ENCODE measurements at places on chromosomes 16 and 17.
A peak's percentile ranks its signal among the peaks of the same experiment; 100 is the strongest.

DNA sequence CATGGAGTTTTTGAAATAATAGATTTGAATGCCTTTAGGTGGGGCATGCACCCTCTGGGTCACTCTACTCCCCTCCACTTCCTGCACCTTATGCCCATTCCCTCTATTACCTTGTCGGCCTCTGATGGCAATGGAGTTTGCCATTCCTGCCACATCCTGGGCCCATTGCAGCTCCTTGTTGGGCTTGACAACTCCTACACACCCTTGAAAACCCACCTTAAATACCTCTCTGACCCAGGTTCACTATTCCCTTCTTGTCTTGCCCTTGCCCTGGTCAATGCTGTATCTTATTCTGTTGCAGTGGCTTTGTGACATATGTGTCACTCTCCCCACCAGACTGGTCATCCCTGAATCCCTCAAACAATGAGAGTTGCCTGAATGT lies 2.4 kb downstream of the CCR7 start:
- no peak for DNase-seq

GRCh38 chr17:78342449-78343186 lies 17.3 kb downstream of the SOCS3 start:
- peak; percentile 84 for DNase-seq

DNA sequence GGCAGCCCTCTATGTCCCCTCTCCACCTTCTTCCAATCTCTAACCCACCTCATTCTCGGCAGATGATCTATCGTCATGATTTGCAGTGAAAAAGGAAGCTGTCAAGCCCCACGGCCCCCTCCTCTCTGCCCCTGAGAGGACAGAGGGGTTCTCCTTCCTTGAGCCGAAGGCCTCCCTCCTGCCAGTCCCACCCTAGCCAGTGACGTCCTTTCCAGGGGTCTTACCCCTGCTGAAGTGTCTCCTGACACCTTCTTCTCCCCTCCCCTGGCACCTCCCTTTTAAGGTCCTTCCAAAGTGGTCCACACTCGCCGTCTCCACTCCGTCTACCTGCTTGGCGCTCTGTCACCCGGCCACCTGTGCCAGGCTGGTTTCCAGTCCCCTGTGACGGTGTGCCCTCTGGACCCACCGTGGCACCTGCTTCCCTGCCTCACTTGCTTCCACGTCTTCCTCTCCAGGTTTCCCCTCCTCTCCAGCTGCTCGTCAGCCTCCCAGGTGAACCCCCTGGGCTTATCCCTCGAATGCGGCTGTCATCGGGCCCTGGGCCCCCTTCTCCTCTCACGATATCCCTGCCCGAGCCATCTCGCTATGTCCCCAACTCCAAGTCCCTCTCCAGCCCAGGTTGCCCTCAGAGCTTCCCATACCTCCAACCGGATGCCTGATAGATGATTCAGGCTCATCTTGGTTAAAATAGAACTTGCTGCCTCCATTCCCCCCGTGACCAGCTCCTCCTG lies 5.7 kb downstream of the CCDC102A start:
- no peak for DNase-seq

DNA sequence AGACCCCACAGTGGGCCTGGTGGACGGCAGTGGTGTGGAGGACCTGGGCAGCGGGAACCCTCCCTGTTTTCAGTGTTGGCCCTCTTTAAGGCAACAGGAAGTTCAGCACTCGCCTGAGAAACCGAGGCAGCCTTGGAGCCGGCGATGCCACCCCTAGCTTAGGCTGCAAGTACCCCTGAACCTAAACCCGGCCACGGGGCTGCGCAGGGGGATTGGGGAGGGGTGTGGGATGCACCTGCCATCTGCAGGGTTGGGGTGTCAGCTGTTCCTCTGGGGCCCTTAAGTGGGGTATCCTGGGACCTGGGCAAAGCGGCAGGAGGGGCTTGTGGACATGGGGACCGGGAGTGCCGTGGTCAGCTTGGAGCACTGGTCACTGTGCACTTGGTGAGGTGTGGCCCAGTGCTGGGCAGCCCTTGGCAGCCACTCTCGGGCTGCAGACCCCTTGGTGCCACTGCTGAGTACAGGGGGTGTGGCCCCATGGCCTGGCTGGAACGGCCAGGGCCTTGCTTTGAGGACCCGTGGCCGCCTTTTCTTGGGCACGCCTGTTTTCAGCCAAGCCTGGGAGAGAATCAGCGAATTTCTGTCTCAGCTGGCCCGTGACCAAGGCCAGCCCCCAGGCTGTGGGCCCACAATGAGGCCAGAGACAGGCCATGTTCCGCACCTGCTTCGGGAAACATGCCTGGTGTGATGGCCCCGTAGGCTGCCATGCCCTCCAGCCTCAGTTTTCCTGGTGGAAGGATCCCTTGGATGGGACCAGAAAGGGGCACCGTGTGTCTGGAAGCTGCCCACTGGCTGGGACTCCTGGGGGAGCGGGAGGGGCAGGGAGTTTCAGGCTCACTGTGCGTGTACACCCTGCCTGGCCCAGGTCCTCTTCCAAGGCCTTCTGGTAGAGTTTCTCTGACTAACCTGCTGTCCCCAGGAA lies 4.1 kb upstream of the SLC25A10 start:
- DNase-seq = no peak

- DNase-seq = no peak
Observed at GRCh38 chr16:72530434-72530833, 358.5 kb upstream of the PMFBP1 start.

DNA sequence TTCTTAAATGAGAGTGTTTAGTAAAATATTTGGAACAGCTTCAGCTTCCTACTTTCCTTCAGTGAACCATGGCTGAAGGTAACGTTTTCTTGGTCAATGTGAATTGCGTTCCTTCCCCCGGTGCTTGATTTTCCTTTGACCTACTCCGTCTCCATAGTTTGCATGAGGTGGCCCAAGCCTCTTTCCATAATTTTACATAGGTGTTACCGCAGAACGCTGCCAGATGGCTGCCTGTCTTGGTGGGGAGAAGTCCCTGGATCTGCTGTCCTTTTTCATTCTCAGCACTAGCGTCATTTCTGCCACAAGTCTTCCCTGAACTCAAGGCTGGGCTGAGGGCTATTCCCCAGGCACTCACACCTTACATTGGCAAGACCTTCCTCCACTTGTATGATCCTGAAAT lies 178.4 kb downstream of the PRKCA start:
- DNase-seq = no peak

DNA sequence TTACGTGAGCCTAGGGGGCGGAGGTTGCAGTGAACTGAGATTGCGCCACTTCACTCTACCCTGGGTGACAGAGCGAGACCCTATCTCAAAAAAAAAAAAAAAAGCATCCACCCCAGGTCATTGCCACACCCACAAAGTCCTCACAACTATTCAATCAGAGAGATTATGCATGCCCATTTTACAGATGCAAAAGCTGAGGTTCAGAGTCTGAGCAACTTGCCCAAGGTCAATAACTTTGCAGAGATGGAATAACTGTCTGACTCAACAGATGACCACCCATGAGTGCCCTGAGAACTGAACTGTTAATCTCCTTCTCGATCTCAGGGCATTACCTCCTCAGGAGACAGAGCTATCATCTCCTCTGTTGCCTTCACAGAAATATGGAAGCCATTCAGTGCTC lies 5.5 kb upstream of the TMEM114 start:
- no peak for DNase-seq

GRCh38 chr17:77863814-77864161 lies 94.7 kb upstream of the TNRC6C start:
- DNase-seq = no peak

DNA sequence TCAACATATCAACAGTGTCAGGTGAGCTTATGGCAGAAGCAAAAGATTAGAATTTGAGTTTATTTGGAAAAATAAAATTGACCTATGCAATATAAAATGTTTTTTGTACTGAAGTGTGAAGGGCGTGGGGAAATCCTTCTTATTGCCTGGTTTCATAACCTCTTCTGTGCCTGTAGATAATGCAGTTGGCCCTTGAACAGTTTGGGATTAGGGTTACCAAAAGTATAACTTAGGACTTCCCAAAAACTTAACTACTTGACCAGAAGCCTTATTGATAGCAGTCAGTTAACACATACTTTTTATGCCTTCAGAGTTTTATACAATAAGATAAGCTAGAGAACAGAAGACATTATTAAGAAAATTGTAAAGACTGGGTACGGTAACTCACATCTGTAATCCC lies 66.0 kb downstream of the TMC6 start:
- no peak for DNase-seq

DNA sequence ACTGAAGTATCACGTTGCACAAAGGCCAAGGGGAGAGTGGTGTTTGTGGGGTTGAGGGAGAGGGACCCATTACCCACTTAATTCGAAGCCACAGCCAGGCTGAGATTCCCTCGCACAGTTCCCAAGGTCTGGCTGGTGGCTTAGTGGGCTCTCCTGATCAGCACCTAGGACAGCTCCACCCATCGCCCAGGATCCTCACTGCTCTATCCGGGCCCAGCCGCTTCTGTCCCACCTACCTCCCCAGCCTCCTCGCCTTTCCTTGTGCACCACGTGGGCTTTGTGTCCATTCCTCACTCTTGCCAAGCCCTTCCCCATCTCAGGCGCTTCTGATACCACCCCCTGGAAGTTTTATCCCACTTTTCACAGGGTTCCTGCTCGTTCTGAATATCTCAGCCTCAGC lies 163.5 kb downstream of the CCT6B start:
- DNase-seq = no peak

- no peak for DNase-seq
Observed at GRCh38 chr17:9016941-9017552, 4.3 kb upstream of the NTN1 start.

DNA sequence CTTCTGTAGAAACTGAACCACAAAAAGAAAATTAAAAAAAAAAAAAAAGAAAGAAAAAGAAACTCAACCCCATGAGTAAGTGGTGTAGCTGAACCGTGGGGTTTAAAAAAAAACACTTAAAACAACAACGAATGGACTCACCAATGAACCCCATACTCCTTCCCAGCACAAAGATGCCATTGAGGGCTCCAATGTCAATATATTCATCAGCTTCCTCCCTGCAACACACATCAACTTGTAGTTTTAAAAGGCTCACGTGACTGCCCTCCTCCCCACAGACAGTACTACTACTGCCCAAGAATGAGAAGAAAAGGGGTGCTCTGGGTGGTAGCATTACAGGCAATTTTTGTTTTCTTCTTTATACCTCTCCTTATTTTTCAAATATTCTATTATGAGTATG lies 3.3 kb upstream of the KLHL11 start:
- DNase-seq = no peak

DNA sequence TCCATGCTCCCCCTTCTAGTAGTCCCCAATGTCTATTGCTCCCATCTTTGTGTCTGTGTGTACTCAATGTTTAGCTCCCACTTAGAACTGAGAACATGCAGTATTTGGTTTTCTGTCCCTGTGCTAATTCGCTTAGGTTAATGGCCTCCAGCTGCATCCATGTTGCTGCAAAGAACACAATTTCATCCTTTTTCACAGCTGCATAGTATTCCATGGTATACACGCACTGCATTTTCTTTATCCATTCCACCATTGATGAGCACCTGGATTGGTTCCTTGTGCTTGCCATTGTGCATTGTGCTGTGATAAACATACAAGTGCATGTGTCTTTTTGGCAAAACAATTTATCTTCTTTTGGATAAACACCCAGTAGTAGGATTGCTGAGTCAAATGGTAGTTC lies 77.0 kb upstream of the HSBP1 start:
- DNase-seq = no peak

Data from ureter (tissue), 1 donor.